ENCODE measurements at places on chromosomes 2 and 18.

- no peak for DNase-seq
These were observed 201.8 kb upstream of the ZNF521 start for GRCh38 chr18:25553631-25554263.

- DNase-seq: no peak
These were observed 29.7 kb downstream of the MAP3K2 start for GRCh38 chr2:127358044-127358443.

DNA sequence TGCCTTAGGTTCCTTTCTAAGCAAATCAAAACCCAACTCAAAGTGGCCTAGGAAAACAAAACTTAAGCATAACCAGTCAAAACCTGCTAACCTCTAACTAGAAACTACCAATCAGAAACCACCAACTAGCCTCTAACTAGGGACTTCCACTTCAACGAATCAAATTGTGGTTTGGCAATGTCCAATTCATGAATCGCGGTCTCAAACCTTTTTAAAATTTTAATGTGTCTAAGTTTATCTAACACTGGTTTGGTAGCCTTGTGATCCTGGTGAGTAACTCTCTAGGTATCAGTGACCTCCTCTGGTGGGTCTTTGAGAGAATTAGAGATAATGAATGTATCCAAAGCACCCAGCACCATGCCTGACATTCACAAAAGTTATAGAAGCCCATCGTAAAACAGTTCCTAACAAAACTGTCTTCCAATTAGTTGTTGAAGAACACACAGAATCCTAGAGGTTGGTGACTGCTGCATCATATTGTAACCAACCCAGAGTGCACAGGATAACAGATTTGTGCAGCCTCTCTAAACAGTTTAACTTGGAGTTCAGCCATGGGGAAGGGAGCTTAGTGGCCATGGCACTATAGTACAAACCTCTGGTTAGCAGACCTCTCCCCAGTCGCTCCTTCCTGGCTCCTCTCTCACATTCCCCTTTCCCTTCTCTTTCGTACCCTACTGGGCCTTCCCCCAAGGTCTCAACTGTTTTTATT, 45.2 kb upstream of the B3GNT2 start:
- DNase-seq: no peak

GRCh38 chr2:25598911-25599310, 74.5 kb downstream of the DTNB start:
- no peak for DNase-seq
